ENCODE measurements at places on chromosomes 4 and X. TPM values are rescaled to one million over a fixed set of nuclear protein-coding genes. Genes with fewer than 3 reads are reported as not detected.

GRCh38 chrX:66399273-66399672, 235.2 kb downstream of the HEPH start:
- DNase-seq = no peak

DNA sequence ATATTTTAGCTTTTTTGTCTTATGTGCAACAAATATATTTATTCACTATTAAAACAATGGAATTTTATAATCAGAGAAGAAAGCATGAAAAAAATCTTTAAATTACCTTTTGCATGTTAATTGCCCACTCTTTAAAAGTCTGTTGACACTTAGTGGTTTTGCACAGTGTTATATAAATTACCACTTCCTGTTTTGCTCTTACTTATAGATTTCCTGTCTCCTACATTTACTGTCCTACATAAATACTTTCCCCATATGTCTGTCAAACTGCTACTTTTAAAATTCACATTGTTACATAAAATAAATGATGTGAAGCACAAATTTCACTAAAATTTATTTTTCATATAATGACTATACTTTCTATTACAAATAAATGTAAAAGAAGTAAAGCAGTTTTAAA, 161.1 kb upstream of the NDST4 start:
- no peak for DNase-seq

DNA sequence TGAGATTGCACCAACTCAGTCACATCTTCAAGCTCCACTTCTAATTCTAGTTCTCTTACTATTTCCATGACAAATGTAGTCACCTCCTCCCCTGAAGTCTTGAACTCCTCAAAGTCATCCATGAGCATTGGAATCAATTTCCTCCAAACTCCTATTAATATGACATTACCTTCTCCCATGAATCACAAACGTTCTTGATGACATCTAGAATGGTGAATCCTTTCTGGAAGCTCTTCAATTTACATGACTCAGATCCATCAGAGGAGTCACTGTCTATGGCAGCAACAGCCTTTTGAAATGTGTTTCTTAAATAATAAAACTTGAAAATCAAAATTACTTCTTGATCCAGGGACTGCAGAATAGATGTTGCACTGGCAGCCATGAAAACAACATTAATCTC, 34.5 kb downstream of the GALNTL6 start:
- no peak for DNase-seq

DNA sequence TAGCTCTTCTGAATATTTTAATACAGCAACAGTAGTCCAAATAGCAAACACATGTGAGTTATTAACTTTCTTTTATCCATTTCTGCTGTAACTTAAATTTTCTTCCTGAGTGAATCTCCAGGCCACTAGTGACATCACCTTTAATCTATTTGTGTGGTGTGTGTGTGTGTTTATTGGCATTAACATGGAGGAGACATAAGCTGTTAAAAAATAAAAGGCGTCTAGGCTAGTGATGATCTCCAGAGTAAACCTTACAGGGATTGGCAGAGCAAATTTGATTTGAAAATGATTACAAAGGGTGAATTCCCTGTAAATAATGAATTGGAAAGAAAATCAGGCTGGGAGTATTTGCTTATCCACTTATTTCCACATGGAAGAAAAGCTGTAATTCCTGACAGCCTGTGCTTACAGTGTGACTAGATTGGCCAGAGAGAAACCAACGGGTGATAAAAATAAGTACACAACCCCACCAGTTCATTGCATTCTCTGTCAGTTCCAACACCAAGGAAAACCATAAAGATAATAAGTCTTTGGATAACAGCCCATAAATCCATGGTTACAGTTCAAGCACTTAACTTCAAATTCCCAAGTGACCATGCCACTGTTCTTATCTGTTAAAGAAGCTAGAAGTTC, 186.1 kb downstream of the ENOX2 start:
- no peak for DNase-seq

DNA sequence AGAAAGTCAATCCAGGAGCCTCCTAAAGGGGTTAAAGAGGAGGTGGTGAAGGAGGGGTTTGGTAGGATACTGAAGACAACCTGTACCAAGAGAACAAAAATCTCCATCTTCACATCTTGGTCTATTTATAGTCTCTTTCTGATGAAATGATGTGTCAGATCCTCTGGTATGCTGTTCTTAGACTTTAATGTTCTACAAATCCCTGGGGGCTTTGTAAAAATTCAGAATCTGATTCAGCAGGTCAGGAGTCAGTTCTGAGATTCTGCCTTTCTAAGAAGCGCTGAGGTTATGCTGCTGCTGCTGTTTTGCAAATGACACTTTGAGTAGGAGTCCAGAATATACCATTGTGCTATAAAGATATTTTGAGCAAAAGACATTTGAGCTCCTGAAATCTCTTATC, 172.9 kb upstream of the GLRA2 start:
- DNase-seq = no peak

- no peak for DNase-seq
Measured at GRCh38 chrX:56783450-56783831, 54.4 kb downstream of the NBDY start.

GRCh38 chr4:38281371-38282071, 321.3 kb downstream of the PTTG2 start:
- no peak for DNase-seq

DNA sequence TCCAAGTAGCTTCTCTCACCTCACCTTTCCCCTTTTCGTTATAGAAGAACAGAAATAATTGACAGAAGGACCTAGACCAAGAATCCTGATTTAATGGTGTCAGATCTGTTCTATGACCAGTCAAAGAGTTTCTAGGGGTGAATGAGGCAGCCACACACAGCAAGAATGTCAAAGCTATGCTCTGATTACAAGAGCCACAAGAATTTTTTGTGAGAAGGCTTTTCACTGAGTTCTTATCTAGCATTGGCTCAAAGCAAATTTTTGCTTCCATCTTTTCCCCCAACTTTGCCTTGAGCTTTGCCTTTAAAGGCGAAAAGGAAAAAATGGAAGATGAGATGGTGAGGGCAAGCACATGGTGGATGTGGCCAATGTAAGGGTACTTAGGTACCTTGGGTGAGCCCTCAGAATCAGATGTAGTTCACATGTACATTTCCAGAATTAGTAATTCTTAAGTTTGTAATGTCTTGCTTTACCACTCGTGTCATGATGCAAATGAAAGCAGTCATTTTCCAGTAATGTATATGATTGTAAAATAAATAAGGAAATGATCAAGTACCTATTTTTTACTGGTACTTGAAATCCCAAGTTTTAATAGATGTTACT, 23.5 kb downstream of the FMR1 start:
- no peak for DNase-seq

The PCYT1B gene
- polyA plus RNA-seq = 0.10 TPM

The CA5B gene
- polyA plus RNA-seq = 4.5 TPM

The TRO gene
- 60.0 TPM for polyA plus RNA-seq

The MGARP gene
- 42.6 TPM for polyA plus RNA-seq

The VEGFD gene
- 0.43 TPM for polyA plus RNA-seq
